COLO829 (cell line): ENCODE measurements at places on chromosomes 4 and X.
A peak's percentile ranks its signal among the peaks of the same experiment; 100 is the strongest.

DNA sequence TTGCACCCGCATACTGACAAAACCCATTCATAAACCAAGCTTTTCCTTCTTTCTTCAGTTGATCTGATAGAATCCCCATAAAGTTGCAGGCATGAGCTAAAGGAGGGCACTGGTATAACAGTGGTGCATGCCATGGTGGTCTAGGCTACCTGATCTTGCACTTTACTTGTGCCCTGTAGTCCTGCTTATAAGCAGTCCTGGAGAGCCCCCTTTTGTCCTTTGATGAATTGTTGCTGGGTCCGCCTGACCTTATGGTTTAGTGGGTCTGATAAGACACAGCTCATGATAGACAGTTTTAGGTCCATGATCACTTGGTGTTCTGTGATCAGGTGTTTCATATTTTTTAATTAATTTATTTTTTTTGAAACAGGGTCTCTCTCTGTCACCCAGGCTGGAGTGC, 19.7 kb downstream of the CCDC160 start:
- DNase-seq = no peak

DNA sequence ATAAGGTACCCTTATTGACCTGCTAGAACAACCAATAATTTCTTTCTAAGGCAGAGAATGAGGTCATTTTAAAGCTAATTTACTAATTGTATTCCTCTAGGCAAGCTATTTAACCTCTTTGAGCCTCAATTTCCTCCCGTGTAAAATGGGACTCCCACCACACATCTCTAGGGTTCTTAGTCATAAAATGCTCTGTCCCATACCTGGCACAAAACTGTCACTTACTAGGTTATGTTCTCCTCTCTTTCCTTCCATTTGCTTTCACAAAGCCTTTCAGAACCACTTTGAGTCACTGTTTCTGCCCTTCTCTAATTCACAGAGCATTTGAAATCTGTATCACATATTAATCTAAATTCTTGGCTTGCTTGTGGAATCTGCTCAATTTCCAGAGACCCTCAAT, 2.4 kb upstream of the GPR82 start:
- DNase-seq = no peak

- DNase-seq = no peak
These were observed 236.7 kb downstream of the PRDM5 start for GRCh38 chr4:120685756-120686278.

- no peak for DNase-seq
These were observed 481 bp downstream of the UTP3 start for GRCh38 chr4:70688795-70689231.

- DNase-seq = no peak
These were observed 51.7 kb upstream of the PDLIM3 start for GRCh38 chr4:185587030-185587426.

GRCh38 chr4:70737006-70737405, 15.2 kb downstream of the RUFY3 start:
- DNase-seq = no peak

DNA sequence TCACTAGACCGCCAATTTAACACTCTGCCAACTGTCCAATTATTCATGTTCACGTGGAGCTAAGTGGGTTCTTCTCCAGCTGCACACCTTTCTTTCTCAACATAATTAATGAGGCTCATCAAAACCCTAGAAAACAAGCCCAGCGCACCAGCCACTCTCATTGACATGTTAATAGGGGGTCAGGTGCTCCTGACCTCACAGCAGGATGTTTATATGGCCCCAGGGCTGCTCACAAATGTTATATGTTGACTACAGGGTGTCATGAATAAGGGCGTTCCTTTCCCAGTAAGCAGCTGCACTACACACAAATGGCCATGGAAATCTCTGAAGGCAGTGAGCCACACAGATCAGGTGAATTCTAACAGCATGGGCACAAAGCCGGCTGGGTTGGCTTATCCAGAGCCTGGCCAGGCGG, 209.8 kb downstream of the MGST2 start:
- DNase-seq = no peak

DNA sequence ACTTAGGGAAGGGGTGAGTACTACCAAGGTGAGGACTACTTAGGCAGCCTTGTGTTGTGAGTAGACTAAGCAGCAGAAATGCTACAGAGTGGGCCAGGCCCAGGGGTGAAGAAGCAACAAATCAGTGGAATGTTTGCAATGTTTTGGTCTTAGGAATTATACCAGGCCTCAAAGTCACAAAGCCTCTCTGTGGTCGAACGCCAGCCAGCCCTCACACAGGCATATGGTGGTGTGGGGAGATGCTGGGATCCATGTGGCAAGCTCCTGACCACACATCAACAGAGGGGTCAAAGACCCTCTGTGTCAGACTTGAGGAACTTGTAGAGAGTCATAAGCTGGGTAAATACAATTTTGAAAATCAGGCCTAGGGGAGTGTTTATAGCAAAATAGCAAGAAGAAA, 153.8 kb upstream of the KLF3 start:
- DNase-seq = no peak

GRCh38 chrX:20500171-20500865, 233.6 kb upstream of the RPS6KA3 start:
- DNase-seq = no peak

DNA sequence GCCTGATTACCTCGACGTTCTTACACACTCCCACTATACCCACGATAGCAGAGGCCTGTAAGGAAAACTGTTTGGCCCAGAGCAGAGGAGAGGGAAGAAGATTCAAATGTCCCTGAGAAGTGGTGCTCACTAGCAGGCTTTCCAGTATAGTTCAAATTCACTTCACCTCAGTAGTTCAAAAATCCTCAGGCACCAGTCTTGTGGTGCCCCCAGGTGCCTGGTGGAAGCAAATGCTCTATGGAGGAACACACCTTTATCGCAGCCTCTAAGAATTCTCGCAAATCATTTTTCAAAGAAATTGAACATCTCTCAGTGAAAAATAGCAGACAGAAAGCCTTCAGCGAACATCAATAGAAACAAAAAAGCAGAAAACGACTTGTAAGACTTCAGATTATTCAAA, 12.2 kb upstream of the MTMR1 start:
- no peak for DNase-seq

- peak; percentile 66 for DNase-seq
These were observed 41.2 kb downstream of the DCLK2 start for GRCh38 chr4:150119492-150119891.

DNA sequence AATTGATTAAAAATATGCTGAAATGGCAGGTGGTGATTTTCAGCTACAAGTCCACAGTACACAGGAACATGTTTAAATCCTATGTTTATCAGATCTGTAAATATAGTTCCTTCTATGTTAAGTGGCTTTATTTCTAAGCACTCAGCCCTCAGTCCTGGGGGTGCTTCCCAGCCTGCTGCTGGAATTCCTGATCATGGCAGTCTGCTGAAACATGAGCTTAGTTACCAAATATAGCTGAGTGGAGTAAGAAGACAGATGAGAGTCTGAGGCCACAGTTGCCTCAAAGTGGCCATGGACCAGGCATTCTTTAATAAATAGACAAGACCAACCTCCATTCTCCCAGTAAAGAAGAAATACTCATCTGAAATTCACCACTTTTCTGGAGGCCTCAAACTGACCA, 17.1 kb upstream of the DDX60 start:
- DNase-seq = no peak

- DNase-seq = no peak
These were observed 199.8 kb upstream of the NOCT start for GRCh38 chr4:138815811-138816210.

- peak; percentile 68 for DNase-seq
These were observed 2.8 kb downstream of the VEGFC start for GRCh38 chr4:176789955-176790354.

GRCh38 chr4:26751004-26751403, 109.6 kb upstream of the STIM2 start:
- DNase-seq = no peak

DNA sequence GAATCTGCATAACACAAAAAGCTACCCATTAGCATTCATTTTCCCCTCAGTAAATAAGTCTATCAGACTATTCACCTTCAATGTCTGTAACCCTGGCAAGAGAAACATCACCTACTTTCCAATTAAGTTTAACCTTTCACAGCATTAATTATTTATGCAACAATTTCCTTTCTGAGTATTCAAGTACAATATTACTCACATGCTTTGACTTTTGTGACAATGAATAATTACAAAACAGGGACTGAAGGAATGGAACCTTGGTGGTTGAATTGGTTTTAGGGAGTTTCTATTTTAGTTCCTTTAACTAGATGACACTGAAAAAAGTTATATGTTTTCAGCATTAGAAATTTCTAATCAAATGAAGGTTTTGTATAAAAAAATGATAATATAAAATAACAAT, 932.3 kb upstream of the EPHA5 start:
- DNase-seq = no peak

GRCh38 chr4:83542225-83542624, 6.3 kb downstream of the GPAT3 start:
- no peak for DNase-seq

GRCh38 chr4:55634417-55635128, 1.5 kb downstream of the NMU start:
- DNase-seq = no peak

- DNase-seq = peak; percentile 6
These were observed 1.2 kb downstream of the PRPS1 start for GRCh38 chrX:107629540-107629909.

DNA sequence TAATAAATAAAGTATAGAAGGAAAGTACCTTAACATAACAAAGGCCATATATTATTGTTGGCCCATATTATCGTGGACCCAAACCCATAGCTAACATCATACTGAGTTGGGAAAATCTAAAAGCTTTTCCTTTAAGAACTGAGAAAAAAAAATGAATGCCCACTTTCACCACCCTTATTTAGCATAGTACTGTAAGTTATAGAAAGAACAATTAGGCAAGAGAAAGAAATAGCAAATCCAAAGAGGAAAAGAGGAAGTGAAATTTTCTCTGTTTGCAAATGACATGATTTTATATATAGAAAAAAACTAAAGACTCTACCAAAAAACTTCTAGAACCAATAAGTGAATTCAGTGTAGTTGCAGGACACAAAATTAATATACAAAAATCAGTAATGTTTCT, 1854.6 kb downstream of the PCDH7 start:
- no peak for DNase-seq

DNA sequence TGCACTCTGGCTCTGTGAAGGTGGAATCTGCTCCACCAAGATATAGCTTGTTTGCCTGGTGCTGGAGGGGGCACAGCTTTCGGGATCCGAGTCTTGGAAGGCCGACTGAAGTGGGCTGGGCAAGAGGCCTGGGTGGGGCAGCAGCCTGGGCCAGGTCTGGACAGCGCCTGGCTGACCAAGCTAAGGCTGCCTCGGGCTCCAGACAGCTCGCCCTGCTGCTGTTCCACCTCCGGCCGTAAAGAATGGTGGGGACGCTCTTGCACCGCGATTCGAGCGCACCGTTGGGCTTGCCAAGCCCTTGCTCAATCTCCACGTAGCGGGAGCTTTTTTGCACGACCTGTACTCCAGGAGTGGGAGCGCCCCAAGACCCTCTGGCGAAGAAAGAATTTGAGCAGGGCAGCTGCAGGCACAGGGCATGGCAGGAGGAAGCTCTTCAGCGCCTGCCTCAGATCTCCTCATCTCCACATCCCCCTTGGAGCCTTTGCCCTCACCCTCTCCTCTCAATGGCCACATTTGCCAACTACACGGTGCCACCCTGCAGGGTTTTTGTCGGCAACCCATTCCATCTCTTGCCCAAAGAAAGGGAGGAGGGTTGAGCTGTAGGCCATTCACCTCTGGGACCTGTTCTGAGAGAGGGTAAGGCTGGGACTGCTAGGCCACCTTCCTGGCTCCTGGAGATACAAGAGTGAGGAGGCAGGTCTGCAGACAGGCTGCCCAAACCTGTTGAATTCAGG, 18.9 kb downstream of the CNGA2 start:
- DNase-seq = peak; percentile 62

GRCh38 chrX:138939038-138939437, 227.5 kb upstream of the FGF13 start:
- no peak for DNase-seq

DNA sequence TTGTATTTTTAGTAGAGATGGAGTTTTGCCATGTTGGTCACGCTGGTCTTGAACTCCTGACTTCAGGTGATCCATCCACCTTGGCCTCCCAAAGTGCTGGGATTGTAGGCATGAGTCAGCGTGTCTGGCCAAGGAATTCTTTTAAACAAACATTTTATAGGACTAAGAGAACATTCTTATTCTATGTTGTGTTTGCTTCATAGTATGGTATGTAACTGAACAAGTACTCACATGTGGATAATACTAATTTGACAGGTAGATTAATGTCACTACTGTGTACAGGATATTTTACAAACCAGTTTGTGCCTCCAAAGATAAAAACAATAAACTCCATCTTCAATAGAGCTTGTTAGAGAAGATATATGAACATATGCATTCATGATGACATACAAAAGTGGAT, 1353.4 kb downstream of the PCDH7 start:
- DNase-seq = no peak

DNA sequence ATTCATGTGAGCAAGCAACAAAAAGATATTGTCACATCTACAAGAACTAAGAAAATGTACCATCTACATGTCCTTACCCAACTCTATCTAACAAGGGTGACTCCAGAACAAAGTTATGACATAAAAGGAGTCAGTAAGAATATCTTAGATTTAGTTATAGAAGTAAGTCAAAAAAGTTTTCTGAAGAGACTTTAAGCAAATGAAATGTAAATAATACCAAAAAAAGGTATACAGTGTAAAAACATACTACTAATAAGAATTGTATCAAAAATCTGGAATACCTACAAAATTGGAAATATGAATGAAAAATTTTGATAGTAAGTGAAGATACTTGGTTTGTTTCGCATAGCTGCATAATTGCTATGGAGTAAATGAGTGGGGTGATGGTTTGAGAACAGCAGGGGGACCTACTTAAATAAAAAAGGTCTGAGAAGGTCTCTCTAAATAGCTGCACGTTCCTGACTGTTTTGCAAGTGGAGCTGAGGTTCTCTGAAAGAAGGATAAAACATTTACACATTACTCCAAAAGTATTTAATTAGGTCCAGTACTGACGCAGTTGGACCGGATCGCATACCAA, 51.0 kb upstream of the ENPP6 start:
- no peak for DNase-seq

- no peak for DNase-seq
These were observed 16.8 kb downstream of the RBM47 start for GRCh38 chr4:40612831-40613230.

DNA sequence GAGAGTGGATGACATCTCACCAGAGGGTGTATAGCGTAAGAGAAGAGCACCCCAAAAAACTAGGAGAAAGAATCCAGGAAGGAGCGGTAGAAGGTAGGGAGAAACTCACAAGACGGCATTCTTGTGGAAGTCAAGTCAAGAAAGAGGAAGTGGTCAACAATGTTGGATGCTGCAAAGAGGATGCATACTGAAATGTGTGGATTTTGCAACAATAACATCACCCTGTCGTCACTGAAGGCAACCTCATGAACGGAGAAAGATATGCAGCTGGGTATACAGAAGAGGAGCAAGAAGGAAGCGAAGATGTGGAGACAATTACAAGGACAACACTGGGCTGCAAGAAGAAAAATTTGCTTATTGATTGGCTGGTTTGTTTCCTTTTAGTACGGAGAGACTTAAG, 11.4 kb upstream of the TAPT1 start:
- DNase-seq = no peak

DNA sequence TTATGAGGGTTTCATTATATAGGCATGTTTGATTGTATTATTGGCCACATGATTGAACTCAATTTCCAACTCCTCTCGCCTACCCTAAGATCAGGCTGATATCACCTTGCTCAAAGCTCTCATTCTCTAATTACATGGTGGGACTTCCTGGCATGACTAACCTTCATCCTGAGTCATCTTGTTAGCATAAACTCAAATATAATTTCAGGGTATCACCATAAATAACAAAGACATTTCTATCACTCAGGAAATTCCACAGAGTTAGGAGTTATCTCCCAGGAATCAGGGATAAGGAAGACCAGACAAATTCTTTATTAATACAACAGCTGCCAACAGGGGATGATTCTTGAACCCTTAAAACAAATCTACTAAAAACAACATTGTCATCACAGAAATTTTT, 90.7 kb downstream of the NDST3 start:
- DNase-seq = peak; percentile 18
